ENCODE measurements at places on chromosomes 13 and 19.

GRCh38 chr13:51221674-51222036 lies 543 bp upstream of the FAM124A start:
- peak; percentile 52 for DNase-seq

- DNase-seq: no peak
Measured at GRCh38 chr13:103161476-103161875, 95.3 kb upstream of the SLC10A2 start.

DNA sequence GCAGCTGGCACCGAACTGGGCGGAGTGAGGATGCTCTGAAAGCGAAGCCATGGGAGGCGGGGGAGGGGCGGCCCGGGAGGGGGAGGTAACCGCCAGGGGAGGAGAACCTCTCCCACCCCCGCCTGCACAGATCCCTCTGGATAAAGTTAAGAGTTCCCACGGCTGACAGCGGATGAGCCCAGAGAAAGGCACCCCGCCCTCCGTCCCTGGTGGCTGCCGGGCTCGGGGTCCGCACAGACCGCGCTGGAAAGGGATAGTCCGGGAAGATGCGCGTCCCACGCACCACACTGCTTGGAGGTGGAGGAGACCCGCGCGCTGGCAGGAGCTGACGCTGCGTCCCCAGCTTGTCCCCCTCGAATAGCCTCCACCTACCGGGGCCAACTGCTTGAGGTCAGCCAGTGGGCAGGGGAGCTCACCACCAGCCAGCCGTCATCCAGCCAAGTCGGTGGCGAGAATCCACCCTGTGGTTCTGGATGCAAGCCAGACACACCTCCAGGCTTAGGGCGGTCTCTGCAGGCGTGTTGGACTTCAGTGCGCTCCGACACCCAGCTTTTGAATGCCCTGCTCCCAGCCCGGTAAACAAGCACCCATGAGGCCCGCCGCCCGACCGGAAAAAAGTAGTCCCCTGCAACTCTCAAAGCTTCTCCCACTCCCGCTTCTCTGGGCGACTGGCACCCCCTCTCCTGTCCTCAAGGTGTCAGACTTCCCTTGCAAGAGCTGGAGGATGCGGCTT lies at the start of gene TRPC4:
TSS of gene TRPC4 (minus strand) at position 17 of the 733 bp plus-strand sequence. CDS start 86,439 bp downstream, outside the sequence.
- peak; percentile 84 for DNase-seq

DNA sequence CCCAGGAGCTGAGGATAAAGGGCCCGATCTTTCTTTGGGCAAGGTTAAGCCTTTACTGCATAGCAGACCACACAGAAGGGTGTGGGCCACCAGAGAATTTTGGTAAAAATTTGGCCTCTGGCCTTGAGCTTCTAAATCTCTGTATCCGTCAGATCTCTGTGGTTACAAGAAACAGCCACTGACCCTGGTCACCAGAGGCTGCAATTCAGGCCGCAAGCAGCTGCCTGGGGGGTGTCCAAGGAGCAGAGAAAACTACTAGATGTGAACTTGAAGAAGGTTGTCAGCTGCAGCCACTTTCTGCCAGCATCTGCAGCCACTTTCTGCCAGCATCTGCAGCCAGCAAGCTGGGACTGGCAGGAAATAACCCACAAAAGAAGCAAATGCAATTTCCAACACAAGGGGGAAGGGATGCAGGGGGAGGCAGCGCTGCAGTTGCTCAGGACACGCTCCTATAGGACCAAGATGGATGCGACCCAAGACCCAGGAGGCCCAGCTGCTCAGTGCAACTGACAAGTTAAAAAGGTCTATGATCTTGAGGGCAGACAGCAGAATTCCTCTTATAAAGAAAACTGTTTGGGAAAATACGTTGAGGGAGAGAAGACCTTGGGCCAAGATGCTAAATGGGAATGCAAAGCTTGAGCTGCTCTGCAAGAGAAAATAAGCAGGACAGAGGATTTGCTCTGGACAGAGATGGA lies 8.4 kb upstream of the CEACAM19 start:
- no peak for DNase-seq

DNA sequence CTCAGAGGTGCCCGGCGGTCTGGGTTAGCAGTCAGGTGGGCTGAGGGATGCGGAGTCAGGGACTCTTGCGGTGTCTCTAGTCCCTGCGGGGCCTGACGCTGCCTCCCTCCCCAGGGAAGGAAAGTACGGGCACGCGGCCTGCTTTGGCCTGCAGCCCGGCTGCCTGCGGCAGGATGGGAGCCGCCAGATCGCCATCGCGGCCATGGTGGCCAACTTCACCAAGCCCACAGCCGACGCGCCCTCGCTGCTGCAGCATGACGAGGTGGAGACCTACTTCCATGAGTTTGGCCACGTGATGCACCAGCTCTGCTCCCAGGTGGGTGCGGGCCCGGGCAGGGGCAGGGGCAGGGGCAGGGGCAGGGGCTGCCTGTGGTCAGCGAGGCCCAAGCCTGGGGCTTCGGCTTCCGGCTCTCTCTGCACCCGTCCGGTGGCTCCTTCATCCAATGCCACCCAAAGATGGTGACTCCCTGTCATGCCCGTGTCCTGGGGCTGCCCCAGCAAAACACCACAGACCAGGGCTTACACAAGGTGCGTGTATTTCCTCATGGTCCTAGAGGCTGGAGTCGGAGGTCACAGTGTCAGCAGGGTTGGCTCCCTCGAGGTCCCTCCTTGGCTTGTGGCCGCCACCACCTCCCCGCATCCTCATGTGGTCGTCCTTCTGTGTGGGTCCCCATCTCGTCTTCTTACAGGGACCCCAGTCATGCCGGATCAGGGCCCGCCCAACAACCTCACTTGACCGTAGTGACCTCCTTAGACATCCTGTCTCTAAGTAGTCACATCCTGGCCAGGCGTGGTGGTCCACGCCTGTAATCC lies 11.3 kb upstream of the ZNF554 start:
- no peak for DNase-seq

- no peak for DNase-seq
Measured at GRCh38 chr13:24175847-24176246, 15.3 kb downstream of the SPATA13 start.
